ENCODE measurements at places on chromosomes 5 and 9.

- no peak for DNase-seq
Observed at GRCh38 chr9:95644377-95644776, 127.6 kb upstream of the PTCH1 start.

GRCh38 chr5:164597293-164597900 lies 1092.0 kb downstream of the MAT2B start:
- no peak for DNase-seq

- peak; percentile 22 for DNase-seq
Observed at GRCh38 chr5:76855961-76856360, 6.1 kb downstream of the S100Z start.

DNA sequence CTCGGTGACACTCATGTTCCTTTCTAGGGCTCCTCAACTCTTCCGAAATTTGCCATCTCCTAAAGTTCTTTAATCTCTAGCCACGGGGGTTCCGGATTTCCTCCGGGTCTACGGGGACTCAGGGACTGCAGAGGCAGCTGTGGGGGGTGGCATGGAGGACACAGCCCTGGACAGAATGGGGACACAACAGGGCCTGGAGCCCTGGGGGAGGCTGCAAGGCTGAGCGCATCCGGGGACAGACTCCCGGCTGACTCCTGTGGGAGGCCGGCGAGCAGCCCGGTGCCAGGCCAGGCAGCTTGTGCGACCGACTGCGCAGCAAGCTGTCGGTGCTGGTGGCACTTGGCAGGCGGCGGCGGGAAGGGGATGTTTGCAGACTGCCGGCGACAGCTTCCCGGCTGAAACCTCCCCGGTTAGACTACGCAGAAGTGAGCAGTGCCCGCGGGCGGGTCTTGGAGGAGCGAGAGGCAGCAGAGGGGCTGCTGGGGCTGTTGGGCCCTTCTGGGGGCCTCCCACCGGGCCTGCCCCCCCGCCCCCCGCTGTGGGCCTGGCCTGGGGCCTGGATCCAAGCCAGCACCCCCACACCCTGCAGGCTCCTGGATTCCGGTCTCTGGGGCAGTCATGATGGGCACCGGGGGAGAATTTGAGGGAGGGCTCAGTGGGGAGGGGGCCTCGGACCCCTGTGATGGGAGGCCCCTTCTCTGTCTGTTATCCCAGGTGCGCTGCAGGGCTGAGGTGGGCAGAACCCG lies 28.7 kb upstream of the UBAC1 start:
- DNase-seq = no peak

DNA sequence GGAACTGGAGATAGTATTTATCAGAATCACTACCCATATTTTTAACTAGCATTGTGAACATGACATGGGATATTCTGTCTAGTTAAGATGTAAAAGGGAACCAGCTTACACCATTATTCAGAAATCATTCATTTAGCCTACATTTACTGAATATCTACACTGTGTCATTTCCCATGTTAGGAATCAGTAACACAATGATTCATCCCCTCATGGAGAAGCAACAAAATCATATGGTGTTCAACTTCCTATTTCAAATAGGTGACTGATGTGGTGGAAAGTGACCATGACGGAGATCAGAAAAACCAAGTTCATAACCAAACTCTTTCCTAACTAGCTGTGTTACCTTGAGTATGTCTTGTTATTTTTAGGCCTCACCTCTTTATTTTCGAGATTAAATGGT lies 550.0 kb upstream of the TUSC1 start:
- no peak for DNase-seq

GRCh38 chr5:116581910-116582309 lies 7.3 kb upstream of the SEMA6A start:
- no peak for DNase-seq

GRCh38 chr9:111150181-111150580 lies 111.9 kb upstream of the LPAR1 start:
- DNase-seq = no peak

- DNase-seq = no peak
Observed at GRCh38 chr9:100426189-100426529, 784 bp upstream of the MSANTD3 start.

GRCh38 chr9:89999176-89999533 lies 394.3 kb downstream of the GADD45G start:
- DNase-seq = no peak

- no peak for DNase-seq
Observed at GRCh38 chr5:113321276-113321675, 113.5 kb downstream of the TSSK1B start.

- DNase-seq = no peak
Observed at GRCh38 chr5:62499756-62500155, 78.9 kb upstream of the LRRC70 start.

DNA sequence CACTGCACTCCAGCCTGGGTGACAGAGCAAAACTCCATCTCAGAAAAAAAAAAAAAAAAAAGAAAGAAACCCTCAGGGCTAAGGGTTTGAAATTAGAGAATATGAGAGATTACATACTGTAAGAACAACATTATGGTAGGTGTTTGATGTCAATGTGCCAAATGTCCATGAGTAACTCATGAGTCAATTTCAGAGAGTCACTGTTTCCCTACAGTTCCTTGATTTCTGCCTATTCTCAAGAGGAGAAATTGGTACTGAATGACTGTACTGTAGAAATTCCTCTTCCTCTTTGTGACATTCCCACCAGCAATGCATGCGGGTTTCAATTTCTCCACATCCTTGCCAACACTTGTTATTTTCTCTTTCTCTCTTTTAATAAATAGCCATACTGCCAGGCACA lies 35.2 kb downstream of the MARVELD2 start:
- no peak for DNase-seq
